Osteocyte (in vitro differentiated cells): ENCODE measurements at places on chromosomes 6 and 20. TPM values are rescaled to one million over a fixed set of nuclear protein-coding genes. Genes with fewer than 3 reads are reported as not detected.

Gene MOG
- total RNA-seq: not detected in 2 replicates

Gene CST4
- total RNA-seq: not detected in 2 replicates

Gene VGLL2
- not detected in 2 replicates for total RNA-seq

Gene UQCC2
- 68.9 and 75.7 TPM in 2 replicates for total RNA-seq

Gene CCN6
- total RNA-seq: not detected in 2 replicates

Gene RTF2
- total RNA-seq: 85.8 TPM in 2 replicates

Gene CDH4
- 1.1 and 1.3 TPM in 2 replicates for total RNA-seq

Gene WDR27
- 37.0 and 37.4 TPM in 2 replicates for total RNA-seq

Gene TBXT
- not detected in 2 replicates for total RNA-seq

DNA sequence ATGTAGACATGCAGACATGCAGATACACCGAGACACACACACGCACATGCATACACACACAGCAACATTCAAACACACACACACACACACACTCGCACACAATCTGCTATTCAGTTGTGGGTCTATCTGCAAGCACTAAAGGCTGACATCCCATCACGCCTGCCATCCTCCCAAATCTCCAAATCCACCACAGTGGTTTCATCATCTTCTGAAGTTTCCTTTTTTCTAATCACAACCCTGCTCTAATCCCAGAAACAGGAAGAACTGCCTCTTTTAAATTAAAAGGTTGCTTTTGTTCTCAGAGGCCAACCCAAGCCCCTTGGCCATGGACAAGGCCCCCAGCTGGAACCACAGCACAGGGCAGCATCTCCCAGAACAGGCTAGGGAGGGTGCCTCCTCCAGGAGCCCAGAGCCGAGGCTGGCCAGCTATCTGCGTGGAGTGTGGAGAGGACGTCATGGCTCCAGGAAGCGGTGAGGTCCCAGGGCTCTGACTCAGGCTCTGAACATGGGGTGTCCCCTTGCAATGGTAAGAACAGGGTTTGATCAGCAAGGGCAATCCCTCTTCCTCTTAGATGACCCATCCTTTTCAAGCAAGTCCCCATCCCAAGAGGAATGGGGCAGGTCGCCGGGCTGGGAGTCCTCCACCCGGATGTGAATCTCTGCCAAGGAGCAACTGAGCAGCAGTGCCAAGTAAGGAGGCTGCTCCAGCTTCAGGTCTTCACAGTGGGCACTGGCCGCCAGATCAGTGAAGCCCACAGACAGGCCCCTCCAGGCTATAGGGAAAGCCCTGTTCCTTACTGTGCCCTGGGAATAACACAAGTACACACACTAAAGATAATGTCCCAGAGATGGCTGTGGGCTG lies 14.7 kb downstream of the FOXF2 start:
- no peak for DNase-seq

DNA sequence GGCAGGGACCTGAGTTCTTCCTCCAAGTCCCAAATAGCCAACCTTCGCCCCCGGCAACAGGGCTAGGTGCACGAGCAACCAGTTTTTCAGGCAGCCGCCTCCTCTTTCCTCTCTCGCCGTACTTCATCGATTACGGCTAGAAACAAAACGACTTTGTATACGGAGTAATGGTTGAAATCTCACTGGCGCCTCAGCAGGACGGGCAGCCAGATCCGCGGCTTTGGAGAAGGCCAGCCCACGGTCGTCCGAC lies 333 bp upstream of the SMIM13 start:
- no peak for DNase-seq

DNA sequence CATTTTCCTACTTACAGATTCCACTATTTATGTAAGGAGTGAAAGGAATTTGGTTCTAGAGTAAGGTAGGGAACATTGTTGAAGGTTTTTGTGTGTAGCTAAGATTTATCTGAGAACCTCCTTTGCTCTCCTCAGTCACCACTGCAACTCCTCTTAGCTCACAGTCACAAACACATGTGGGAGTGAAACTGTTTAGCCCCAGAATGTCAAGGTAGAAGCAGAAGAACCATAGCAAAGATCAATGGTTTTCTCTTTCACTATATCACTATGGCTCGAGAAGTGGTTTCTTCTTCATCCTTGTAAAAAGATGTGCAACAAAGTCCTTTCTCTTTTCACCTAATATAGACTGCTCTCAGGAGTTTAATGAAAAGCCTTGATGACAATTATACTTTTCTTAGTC lies 6.5 kb upstream of the DEFB112 start:
- DNase-seq: no peak

- no peak for DNase-seq
These were observed 377.0 kb downstream of the BTBD3 start for GRCh38 chr20:12294678-12295077.

DNA sequence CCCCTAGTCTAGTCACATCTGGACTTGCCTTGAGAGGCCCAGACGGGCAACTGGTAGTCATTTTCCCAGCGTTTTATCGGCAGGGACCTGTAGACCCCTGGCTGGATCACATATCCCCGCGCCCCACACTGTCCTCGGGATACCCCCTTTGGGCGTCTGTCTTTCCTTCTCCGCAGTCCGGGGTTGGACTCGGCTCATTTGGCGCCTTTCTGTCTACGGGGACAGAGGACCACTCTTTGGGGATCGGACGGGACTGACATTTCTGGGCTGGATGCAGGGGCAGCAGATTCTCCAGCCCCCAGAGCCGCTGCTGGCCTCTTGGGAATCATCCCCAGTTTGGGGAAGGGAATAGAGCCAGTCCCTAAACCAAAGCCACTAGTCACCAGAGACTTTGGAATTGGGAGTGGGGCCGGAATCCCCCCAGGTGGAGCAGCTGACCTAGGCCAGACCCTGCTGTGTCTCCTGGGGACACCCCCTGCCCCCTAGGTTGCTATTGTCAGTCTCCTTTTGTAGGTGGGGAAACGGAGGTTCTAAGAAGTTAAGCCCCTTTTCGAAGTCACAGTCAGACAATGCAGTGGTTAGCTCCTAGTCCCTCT lies 734 bp downstream of the FAM110A start:
- no peak for DNase-seq

DNA sequence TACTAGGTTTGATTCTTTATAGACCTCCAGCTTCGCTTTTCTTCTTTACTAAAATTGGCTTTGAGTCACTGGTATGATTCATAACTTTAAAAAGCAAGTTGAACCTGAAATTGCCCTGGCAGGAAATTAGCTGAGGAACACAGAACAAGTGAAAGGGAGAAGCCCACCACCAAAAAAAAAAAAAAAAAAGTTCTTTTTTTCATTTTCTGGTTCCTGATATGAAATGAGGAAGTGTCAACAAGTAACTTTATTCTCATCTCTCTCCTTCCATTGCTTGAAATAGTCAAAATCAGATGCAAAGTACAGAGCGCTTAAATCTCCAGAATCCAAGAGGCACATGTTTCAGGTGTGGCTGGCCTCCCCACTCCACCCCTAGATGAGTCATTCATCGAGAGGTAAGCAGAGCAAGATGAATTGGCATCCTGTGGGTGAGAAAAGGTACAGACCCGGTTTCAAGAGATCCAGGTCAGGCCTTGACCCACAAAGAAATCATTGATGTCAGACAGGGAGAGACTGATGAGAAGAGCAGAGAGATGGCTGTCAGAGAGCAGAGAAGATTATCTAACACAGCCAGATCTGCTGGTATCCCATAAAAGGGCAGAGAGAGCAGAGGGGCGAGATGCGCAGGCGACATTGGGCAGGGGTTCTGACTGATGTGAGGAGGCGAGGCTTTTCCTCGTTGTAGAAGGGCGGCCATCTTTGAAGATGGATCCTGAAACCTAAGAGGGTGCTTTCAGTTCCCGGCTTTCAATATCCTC lies 54.8 kb upstream of the MBOAT1 start:
- DNase-seq: no peak

DNA sequence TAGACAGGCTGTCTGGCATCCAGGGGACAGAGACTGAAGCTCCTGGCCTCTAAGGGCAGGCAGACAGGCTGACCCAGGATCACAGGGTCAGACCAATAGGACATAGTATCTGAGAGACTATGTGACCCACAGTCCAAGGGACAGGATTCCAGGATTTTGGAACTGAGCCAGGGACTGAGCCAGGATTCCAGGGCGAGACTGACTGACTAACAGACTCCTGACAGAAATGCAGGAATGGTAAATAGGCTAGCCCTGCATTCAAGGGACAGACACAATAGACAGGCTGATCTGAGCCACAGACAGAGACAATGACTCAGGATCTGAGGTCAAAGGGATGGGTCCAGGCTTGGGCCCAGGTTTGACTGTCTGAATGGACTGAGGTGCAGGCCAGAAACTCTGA lies 19.8 kb downstream of the XKR7 start:
- DNase-seq: no peak

- no peak for DNase-seq
These were observed 28.2 kb upstream of the KCNB1 start for GRCh38 chr20:49510562-49511122.

GRCh38 chr6:2412731-2413130 lies 167.3 kb upstream of the GMDS start:
- peak; percentile 5 for DNase-seq

DNA sequence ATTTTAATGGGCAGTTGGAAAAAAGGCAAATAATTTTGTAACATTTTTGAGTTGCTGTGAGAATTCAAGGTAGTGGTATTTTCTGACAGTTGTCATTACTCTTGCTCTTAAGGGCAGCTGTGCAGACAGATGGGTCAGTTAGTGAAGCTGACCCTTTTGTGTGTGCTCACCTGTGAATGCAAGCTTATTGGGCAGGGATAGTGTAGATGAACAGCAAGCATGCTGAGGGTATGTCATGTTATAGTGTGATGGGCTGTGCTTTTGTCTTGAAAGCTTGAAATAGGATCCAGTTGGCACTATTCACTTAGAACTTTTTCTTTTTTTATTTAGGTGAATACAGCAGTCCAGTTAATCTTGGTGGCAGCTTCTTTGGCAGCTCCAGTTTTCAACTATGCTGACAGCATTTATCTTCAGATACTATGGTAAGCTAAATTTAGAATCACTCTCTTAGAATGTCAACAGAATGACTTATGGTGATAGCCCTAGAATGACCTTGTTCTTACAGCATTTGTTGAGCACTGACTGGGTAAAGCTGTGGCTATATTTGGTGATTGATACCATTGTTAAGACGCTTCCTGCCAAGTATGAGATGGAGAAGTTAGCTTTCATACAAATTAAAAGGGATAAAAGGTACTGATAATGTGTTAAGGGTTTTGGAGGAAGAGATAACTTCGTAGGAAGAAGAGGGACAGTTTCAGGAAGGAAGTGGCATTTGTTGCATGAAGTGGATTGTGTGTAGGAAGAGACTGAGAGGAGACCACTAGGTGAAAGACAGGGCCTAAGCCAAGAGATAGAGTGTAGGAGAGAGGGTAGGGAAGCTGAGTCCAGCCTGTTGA lies 19.5 kb downstream of the LRRN4 start:
- no peak for DNase-seq

- no peak for DNase-seq
These were observed 17.7 kb downstream of the LOC128125822 start for GRCh38 chr6:63589952-63590411.

- DNase-seq: no peak
These were observed 95.9 kb downstream of the NFATC2 start for GRCh38 chr20:51446656-51447055.

GRCh38 chr20:58886546-58886945 lies 34.0 kb downstream of the GNAS start:
- no peak for DNase-seq

GRCh38 chr6:132204591-132204990 lies 196.7 kb downstream of the MOXD1 start:
- no peak for DNase-seq

GRCh38 chr6:148907573-148907972 lies 160.7 kb downstream of the UST start:
- DNase-seq: no peak

DNA sequence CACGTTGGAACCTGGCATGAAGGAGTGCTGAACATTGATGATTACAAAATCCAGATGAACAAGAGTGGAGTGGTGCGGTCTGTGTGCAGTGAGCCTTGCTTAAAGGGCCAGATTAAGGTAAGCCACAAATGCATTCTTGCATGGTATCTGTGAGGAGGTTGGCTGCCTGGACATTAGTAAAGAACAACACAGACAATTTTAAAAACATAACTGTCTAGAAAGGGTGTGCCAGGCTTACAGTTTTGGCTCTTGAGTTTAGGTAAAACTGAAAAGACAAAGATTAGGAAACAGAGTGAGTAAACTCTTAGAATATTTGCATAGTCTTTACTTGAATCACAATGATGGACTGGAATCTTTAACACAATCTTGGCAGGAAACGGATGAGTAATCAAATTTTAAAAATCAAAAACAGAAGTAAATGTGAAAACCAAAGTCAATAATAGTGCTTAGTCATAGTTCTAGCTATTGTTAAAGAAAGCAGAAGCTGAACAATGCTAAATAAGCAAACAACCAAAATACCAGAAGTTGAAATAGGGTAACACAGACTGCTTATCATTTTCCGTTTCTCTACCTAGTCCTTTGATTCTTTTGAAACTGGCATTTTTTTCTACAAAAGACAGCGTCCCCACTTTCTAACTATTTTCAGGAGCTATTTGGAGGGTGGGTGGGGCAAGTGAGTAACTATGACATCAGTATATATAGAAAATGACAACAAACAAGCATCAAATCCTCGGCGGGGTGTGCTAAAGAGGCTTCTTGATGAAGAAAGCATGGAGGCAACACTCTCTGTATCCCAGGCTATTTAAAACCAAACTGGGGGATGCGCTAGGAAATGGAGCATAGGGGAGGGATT lies 185.8 kb upstream of the RAB32 start:
- no peak for DNase-seq
